Iris pigment epithelial cell (primary cell): ENCODE measurements at places on chromosomes 2 and 18.
A peak's percentile ranks its signal among the peaks of the same experiment; 100 is the strongest.

- no peak for DNase-seq
These were observed 40.2 kb downstream of the SCTR start for GRCh38 chr2:119483896-119484718.

GRCh38 chr2:11996618-11997017 lies 250.2 kb downstream of the LPIN1 start:
- DNase-seq = peak; percentile 81

- DNase-seq = no peak
These were observed 120.6 kb upstream of the CTDP1 start for GRCh38 chr18:79558933-79559416.

- DNase-seq = no peak
These were observed 56.4 kb downstream of the EML4 start for GRCh38 chr2:42225573-42225972.

DNA sequence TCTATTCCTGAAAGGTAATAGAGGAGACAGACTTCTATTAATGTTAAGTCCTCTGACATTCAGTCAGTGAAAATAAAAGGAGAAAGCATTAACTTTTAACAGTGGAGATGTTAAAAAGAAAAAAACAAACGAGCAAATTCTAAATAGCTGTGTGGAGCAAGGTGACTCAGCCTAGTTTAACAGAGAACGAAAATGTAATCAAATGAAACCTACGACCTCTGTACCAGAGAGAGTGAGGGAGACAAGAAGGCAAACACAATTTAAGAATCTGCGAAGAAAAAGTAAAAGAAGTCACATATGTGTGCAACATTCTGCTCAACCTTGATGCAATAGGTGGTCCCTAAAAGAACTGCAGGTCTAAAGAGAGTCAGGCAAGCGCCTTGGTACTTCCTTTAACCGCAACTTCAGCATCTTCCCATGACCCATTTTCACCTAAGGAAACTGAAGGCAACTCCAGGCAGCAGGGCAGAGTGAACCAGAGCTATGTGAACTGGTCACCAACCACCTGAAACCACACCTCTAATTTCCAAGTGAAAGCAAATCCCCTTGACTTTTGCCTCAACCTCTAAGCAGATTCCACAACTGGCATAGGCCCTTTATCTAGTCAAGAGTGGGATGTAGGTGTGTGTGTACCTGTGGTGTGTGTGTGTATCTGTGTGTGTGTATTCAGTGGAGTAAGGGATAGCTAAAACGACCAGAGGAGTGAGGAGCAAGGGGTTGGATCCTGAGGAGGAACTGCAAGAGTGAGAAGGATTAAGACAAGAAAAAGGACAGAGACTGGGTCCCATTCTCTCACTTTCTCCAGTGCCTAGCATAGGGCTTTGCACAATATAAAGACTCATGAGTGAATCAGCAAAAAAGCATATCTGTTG lies 43.0 kb downstream of the FIGN start:
- DNase-seq = peak; percentile 55

GRCh38 chr2:62692225-62692624 lies 13.3 kb upstream of the EHBP1 start:
- no peak for DNase-seq

DNA sequence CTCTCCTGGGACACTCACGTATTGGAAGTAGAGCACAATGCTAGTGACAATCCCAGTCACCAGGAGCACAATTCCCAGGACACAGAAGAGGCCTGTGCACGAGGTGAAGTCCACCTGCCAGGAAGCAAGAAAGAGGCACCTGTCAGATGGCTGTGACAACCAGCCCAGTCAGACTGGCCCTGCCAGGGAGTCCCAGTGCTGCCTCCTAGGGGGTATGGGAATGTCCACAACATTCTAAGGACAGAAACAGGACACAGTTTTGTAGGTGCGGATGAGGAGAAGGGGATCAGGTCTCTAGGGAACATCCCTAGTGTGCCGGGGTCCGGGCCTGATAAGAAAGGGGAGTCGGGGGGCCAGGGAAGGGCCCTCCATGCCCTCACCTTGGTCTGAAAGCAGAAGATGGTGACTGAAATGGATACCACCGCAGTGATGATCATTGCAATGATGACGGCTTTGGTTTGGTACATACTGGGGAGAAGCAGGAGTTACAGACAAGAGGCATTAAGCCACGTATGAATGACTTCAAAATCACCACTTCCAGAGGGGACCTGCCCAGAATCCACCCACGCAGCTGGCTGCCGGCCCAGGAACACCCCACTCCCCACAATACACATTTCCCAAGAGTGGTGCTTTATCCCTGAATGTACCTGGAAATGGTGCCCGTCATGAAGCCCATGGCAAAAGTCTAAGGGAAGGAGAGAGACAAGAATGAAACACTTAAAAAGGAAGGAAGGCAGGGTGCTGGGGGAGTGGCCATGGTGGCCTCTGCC lies 6.9 kb downstream of the PNKD start:
- DNase-seq = no peak

- DNase-seq = no peak
These were observed 46.5 kb downstream of the TWIST2 start for GRCh38 chr2:238894226-238894949.

DNA sequence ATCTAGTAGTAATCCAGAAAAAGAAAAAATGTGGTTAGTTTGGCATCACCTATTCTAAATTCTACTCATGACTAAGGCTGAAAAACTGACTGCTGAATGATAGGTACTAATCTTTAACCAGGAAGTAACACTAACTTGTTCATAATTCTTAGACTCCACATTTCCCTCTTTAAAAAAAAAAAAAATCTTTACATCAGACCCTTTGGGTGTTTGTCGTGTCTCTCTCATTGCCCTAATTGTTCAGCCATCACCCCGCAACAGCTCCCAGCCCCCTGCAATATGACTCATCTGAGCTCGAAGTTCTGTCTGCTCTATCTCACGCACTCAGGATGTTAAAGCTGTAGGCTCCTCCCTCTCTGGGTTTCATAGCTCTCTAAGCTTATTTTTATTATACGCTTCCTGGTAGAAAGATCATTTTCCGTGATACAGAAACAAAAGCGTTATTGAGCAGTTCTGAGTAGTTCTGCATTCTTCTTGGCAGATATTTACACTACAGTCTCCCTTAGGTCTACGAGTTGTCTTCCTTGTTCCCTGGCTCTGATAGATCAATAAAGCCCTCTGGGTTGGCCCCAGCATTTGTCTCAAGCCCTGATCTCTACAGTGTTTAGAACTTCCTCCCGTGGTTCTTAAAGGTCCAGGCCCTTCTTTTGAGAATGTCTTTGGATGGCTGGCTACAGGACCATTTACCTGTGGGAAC lies 95.6 kb downstream of the TNFRSF11A start:
- DNase-seq = peak; percentile 84
